ENCODE measurements at places on chromosomes 12 and 14.

DNA sequence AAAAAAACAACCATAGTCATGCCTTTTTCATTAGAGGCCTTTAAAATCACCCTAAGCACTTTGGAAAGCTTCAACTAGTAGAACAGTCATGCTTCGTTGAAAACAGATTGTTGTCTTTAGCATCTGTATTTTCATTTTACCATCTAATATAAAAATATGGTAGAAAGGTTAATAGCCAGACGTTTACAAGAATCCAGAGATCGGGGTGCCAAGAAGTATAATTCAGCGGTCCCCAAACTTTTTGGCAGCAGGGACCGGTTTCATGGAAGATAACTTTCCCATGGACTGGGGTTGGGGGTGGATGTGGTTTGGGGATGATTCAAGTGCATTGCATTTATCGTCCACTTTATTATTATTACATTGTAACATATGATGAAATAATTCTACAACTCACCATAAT, 138.4 kb downstream of the GLT1D1 start:
- DNase-seq, result no peak

DNA sequence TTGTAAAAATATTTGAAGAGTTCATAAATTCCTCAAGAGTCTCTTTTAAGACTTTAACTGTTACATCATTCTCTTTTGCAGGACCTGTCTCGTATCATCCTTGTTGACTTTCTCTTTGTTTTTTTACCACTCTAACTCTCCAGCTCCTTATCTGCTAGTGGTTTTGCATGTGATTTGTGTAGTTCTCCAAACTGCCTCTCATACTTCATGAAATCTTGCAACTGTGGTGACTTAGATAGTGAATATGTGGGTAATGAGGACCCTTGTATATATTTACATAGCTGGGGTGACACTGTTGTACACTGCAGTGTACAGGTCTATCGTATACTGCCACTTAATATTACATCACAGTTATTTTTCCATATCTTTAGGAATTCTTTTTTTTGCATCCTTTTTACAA, 40.2 kb upstream of the EMP1 start:
- no peak for DNase-seq

DNA sequence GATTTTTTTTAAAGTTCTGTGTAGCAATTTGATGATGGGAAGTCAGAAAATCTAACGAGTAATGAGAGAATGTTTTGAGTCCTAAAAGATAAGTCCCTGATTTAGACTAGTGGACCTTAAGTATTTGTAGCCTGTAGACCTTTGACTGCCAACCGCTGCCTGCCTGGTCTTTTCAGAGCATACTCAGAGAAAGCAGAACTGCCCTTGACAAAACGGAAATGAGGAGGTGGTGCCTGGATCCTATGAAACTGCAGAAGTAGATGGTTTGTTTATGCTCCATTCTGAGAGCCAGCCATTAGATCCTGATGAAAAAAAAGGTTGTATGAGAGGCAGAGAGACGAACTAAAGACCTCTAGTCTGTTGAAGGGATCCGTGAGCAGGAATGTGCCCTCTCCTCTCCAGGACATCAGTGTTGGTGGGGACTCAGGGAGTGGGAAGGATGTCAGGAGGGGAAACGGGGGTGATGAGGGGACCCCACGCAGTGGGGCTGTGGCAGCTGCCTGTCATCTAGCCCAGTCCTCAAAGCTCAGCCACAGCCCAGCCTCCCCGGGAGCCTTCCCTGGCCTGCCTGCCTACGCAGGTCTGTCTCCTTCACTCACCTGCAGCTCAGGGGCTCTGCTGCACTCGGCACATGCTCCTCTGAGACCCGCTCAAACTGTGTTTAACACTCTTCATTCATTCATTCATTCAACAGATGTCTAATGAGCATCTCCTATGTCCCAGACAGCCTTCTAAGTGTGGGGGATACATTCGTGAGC, 447.5 kb downstream of the AACS start:
- no peak for DNase-seq

DNA sequence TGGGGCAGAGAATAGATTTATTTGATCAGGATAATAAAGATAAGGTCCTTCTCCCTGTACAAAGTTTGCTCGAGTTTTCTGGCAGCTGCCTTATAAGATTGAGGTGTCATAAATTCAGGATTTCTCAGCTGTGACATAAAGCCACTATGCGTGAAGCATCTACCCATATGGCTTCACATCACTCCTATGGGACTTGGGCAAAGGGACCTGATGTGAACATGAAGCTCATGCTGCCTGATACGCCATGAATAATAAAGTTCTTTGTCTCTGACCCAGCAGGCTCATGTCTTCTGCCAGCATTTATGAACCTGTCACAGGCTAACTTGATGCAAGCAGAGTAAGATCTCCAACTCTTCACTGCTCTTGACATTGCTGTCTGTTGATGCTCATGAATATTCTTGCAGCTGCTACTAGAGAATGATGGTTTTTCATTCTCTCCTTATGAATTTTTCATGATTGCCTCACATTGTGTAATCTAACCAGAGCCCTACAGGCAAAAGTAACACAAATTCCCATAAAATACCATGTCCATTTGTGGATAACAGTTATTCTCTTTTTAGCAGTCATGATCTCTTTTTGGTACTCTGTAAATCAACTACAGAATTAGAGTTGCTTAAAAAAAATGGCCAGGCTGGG, 49.0 kb upstream of the CPNE8 start:
- no peak for DNase-seq

DNA sequence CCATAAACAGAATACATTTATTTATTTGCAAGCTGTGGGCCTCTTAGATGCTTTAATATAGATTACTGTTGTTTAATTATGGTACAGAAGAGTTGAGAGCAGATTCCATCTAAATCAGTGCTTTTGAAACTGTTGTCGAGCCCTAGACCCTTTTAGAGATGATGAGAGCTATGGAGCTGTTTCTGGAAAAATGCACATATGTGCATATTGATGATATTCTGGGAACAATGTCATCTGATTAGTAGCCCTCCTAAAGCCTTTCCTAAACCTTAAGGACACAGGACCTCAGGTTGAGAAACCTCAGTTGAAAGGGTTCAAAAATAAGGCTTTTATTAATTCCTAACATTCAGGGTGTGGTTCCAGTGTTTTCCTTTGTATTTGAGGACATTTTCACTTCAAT, 11.7 kb downstream of the PRKCH start:
- no peak for DNase-seq

- DNase-seq, result no peak
Observed at GRCh38 chr14:97603201-97603600, 806.0 kb downstream of the VRK1 start.

- DNase-seq, result no peak
Observed at GRCh38 chr14:100287202-100287997, 18.8 kb downstream of the SLC25A29 start.

DNA sequence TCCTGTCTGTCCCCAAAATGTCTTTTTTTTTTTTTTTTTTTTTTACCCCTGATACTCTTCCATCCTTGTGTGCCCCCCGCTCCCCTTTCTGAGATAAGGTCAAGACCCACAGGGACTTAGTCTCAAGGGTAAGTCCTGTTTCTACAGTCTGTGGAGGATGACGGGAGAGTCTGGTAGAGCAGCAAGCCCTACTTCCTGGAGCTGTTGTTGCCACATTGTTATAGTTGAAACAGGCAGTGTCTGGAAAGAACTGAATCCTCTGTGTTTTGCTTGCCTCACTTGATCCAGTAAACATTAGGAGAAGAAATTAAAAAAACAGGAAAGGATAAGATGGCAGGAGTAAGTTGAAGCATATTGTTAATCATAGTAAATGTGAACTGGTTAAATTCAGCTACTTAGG, 45.5 kb downstream of the ZNF664 start:
- DNase-seq, result no peak

Data from NAMALWA (cell line).